ENCODE measurements at places on chromosomes 5 and 9.

DNA sequence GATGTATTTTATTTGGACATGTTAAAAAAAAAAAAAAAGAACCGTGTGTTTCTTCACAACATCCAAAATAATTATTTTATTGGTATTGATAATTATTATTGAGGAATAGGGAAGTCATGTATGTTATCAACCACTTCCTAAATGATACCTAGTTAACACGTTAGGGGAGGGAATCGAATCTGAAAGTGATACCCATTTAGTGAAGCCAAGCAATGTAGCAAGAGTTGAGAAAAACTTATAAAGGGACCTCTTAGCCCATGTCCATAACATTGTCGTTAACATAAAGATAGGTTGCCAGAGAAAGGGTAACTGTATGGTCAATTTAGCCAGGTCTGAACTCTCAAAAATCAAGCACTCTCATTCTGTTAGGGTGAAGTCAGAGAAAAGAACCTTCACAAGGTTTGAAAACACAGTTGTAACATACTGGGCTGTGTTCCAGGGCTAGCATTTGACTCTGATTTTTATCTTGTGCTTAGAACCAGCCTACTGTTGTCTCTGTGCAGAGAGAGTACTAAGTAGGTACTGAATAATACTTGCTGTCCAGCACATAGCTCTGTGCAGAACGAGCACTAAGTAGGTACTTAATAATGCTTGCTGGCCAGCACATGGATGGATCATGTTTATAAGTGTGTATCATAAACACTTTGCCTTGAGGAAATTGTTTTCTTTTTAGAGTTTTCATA is 60.4 kb downstream of the GHR start:
- no peak for DNase-seq

GRCh38 chr9:131629825-131630204 is 84.5 kb downstream of the PRRT1B start:
- DNase-seq, result no peak

GRCh38 chr9:134043531-134043988 is 18.3 kb downstream of the BRD3OS start:
- no peak for DNase-seq

DNA sequence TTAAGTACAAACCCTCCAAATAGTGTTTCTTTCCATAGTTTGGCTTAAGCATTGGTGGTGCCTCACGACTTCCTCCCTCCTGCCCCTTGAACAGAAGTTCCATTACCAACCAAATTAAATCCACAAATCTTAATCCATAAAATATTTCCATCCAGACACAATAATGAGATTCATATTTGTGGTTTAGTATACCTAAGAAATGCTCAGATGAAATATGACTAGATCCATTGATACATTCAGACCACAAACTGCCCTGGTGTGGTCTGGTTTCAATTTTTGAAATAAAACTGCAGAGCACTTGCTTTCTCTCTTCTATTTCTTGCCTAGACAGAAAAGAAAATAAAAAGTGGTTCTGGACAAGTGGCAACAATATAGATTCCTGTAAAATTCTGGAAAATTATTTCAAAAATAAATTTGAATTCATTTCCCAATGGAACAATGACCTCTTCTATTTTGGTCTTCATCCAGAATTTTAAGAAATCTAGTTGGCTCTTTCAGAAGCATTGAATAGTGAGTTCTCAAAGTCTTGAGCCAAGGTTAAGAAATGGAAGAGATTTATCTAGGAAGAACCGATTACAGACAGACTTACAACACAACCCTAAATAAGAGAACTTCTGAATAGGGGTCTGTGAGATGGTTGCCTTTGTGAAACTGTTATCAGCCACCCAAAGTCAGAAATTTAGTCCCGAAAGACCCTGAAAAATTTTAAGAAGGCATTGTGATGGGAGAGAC is 14.0 kb downstream of the TNC start:
- DNase-seq, result no peak

- no peak for DNase-seq
Measured at GRCh38 chr9:133570691-133571080, 36.2 kb downstream of the ADAMTSL2 start.

DNA sequence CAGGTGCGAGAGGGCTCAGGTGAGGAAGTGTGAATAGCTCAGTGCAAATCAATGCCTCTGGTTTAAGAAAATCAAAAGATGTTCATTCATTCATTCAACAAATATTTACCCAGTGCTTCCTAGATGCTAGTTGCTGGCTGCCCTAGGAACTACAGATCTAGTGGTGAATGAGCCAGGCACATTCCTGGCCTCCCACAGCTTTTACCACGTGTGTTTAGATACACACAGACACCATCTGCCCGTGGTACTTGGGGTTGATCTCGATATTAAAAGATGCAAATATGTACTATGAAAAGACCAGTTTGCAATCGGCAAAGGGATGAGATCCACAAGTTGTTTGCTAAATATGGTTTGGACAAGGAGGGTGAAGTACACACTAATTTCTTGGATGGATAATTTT is 78.2 kb downstream of the GTF3C4 start:
- no peak for DNase-seq

DNA sequence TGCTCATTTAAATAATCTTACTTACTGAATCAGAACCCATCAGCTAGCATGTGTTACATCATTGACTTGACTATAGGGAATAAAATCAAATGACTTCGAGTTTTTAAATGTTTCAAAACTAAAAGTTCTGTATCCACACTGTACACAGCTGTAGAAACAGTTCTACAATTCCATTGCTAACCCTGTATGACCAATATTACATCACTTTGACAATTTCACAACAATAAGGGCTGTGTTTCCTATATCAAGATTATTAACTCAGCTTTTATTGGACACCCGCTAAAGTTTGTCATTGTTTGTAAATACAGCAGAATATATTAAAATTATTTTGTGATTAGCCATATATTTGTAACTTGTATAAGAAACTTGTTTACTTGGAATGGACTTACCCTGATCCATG is 540.8 kb downstream of the PRELID2 start:
- DNase-seq, result no peak

DNA sequence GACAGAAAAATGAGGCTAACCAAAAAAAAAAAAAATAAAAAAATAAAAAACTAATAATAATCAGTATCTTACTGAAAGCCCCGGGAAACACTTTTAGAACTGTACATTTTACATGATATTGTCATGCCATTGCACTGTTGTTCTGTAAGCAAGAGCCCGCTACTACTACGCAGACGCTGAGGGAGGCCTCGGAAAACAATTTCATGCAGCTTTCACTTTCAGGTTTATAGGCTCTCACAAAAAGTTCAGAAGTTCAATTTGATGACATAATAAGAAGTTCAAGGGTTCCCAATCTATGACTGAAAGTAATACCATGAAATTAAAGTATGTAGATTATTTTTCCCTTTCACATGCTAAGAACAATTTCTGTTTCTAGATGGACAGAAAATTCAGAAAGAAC is 318.3 kb upstream of the ITGA1 start:
- no peak for DNase-seq

DNA sequence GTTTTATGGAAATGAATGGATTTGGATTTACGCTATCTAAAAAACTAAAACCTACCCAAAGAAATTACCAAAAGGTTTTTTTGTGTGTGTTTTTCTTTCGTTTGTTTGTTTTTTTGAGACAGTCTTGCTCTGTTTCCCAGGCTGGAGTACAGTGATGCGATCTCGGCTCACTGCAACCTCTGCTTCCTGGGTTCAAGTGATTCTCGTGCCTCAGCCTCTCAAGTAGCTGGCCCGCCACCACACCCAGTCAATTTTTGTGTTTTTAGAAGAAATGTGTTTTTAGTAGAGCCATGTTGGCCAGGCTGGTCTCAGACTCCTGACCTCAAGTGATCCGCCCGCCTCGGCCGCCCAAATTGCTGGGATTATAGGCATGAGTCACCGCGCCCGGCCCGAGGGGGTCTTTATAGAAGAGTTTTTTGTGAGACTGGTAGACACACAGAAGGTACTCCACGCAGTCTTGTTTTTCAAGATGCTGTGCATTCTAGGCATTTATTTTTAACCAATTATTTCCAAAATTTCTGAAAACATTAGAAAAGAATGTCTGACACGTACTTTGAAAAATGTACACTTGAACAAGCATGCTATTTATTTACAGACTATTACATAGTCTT is 75.7 kb downstream of the NR6A1 start:
- no peak for DNase-seq

DNA sequence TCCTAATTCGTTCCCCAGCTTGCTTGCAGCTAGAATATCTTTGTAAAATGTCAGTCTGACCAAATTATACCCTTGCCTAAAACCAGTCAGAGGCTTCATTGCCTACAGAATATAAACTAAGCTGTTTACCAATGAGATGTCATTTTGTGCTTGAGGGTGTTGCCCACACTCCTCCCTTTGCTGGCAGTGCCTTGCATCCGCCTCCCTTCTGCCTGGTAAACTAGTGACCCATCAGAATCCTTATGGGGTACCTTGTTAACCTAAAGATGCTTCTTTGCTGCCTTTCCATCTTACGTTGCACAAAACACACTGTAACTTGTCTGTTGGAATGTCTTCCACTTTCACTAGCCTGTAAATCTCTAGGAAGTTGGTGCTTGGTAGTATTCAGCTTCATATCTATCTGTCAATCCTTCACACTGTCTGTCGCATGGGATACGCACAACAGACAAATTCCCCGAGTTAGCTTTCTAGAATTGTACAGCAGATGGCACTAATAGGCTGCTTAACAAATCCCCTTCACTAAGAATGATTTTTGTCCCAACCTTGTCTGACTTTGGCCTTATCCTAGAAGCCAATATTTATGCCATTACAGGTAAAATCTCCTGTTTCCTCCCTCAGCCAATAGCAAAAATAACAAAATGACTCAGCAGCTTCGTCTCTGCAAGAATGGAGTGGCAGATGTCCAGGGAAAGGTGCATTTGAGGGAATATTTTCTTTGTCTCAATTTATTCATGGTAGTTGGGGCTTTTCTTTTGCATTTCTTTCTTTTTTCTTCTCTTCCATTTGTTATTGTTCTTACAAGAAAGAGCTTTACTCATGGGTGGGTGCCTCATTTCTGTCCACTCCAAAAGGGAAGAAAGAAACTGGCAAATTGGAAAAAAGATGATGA is 3.0 kb downstream of the NUDT2 start:
- no peak for DNase-seq

DNA sequence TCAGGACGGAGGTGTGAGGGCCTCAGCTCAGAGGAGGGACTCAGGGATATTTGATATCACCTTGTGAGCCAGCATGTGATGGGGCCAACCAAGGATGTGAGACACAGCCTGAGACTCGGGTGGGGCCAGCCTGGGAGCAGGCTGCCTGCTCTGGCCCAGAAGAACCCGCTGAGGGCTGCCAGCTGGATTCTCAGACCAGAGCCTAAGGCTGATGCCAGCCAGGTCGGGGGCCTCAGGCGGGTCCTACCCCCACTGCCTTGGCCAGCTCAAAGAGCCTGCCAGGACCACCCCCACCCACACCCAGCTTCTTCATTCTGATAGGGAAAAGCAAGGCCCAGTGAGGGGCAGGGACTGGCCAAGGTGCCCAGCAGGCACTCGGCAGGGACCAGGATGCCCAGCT is 20.3 kb upstream of the DUSP1 start:
- no peak for DNase-seq

- no peak for DNase-seq
Measured at GRCh38 chr5:141127305-141127704, 5.7 kb downstream of the PCDHB4 start.

- DNase-seq, result no peak
Measured at GRCh38 chr5:124888050-124888506, 141.6 kb upstream of the ZNF608 start.

DNA sequence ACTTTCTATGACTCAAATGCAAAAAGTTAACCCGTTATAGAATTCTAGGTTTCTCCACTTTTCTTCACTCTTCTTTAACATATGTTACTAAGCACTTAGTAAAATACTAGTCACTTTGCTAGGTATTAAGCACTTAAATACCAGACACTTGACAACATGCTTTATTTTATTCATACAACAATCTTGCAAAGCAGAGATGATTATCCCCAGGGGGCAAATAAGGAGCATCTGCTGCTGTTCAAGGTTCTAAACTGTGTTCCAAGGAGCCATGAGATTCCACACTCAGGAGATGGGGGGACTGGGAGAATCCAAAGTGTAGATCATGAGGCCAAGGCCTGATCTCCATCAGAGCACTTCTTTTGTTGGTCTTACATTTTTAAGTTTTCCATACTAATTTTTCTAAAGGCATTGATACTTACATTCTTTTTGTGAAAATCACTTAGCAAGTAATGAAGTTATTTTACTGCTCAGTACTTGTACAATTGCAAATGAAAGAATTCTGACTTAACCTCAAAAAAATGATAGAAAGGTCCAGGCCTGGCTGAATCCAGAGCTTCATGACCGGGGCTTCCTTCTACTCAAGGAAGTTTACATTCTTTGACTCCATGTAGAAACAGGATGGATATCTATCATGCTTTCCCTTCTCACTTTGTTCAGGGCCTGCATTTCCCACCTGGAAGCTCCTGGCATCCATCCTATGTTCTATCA is 504.4 kb upstream of the WWC1 start:
- no peak for DNase-seq

- no peak for DNase-seq
Measured at GRCh38 chr9:4105183-4105582, 194.7 kb downstream of the GLIS3 start.

DNA sequence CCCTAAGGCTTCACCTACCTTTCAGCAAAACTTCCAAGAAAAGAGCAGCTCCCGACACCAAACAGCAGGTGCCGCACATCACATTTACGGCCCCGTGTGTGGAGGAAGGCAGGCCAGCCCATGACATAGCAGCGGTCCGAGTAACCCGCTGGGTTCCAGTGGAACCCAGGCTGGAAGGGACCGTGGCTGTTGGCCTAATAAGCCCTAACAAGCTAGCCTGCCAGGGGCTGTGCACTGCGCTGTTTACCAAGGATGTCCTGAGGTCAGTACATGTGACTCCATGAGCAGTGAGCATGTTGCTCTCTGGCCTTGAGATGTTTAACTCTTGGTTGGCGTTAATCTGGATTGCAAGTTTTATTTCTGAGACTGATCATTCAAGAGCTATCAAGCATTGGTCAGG is 131.5 kb downstream of the FSTL4 start:
- no peak for DNase-seq

- no peak for DNase-seq
Measured at GRCh38 chr5:86075139-86075538, 542.6 kb upstream of the COX7C start.

DNA sequence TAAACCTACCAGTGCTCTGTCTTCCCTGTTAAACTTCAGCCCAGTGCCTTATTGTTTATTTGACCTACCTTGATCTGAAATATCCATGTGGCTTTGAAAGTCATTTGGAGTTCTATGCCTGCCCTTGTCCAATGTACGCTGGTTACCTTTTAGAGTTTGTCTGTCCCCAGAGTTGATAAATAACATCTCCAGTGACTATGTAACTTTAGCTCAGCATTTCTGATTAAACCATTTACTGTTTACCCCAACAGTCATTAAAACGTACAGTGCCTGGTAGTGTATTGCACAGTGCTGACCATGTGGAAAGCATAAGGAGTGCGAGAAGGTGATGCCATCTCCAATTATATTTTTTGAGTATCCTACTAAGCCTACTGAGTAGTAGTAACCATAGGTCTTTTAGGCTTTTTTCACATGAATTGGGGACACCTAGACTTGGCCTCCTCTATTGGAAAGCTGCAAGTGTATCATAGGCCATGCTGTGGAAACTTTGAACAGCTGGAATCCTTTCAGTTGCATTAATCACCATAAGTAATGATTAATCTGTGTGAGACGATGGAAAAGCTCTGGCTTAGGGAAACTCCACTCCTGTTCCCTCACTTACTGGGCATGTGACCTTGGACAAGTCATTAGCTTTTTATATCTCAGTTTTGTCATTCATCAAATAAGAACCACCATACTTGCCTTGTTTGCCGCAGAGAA is 93.5 kb downstream of the MAST4 start:
- DNase-seq, result no peak

- DNase-seq, result no peak
Measured at GRCh38 chr9:112380102-112380824, at the start of gene HSDL2. Gene HSDL2 (plus strand): TSS chr9:112380108. CDS start chr9:112380164, 56 bp downstream.

- no peak for DNase-seq
Measured at GRCh38 chr5:80142996-80143395, 107.8 kb downstream of the THBS4 start.

Data from stimulated activated CD4-positive, alpha-beta T cell treated with anti-CD3 and anti-CD28 coated beads, Interleukin-2, amount 100 ng/mL, for 48 hours (primary cell).